ENCODE measurements at places on chromosomes 3 and 15.

DNA sequence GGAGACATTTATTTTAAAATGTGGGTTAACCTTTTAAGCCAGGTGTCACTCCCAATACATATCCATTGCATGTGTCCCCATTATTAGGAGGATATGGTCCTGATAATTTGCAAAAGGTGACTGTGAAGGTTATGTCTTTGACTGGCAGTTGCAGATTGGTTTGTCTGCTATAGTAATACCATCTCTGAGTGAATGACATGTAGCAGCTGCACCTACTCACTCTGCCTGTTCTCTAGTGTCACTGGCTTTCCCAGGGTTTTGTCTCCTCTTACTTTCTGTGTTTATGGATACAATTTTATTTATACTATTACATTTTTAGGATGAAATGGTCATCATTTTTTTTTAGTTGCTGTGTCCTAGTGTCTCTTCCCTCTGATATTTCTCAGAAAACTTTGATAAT lies 393.2 kb downstream of the C3orf38 start:
- H3K4me1 ChIP-seq, result no peaks in the 10 kb centered on the region
- H3K4me3 ChIP-seq, result no peak overlapping the region
- H3K36me3 ChIP-seq, result peaks cover 21% of the 10 kb centered on the region
- no peak overlapping the region for H3K27ac ChIP-seq

GRCh38 chr3:42605546-42606173 lies 5.2 kb downstream of the NKTR start:
- H3K27me3 ChIP-seq, result no peaks in the 10 kb centered on the region
- DNase-seq, result no peak
- no peak overlapping the region for H3K4me3 ChIP-seq
- H3K27ac ChIP-seq, result no peak overlapping the region
- peaks cover 38% of the 10 kb centered on the region for H3K36me3 ChIP-seq

DNA sequence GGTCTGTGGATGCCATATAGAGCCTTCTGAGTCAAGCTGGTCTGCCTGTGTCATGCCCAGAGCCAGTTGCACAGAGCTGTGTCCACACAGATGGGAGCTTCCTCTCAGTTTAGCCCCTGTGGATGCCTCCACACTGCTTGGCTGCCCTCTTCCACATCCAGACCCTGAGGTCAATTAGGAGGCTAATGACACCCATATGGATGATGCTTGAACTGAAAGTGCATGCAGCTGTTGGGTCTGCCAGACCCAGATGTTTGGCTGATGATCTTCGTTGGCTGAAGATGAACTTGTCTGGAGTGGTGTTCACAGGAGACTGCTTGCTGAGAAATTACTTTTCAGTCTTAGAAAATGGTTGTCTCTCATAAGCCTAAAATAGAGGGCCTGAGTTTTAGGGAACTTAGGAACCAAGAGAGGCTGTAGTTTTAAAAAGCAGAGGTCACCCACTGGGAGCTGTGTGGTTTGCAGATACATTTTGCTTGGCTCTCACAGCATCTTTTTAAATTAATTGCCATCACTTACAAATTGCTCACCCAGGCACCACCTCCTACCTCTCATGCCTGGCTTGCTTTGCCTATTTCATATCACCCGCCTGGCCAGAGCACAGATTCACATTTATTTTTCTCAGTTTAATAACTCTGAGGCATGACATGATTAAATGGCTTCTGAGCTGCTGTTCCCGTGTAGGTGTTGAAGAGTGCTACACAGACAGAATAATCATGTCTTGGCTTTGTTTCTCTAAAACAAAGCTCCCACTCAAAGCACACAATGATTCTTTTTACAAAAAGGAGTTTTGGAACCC lies 176.1 kb downstream of the MINAR1 start:
- H3K36me3 ChIP-seq, result no peaks in the 10 kb centered on the region
- H3K4me1 ChIP-seq, result no peaks in the 10 kb centered on the region
- no peak for DNase-seq
- H3K4me3 ChIP-seq, result no peak overlapping the region
- H3K27me3 ChIP-seq, result no peaks in the 10 kb centered on the region

DNA sequence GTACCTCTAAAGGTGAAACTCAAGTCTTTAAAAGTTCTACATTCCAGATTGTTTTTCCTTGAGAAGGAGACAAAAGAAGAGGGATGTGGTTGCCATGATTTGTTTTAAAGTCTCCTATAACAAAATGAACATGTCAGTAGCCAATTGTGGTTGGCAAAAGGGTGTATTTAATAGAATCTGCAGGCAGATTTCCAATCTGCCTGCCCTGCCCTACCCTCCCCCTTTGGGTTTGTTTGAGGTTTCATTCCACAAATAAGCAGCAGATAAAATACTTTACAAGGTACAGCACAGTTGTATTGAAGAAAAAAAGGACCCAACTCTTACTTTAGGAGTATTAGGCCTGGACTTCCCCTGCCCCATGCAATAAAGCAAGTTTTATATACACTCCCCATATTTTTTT lies 59.5 kb downstream of the MLH1 start:
- peaks cover 50% of the 10 kb centered on the region for H3K36me3 ChIP-seq
- DNase-seq, result no peak
- no peaks in the 10 kb centered on the region for H3K27me3 ChIP-seq
- H3K27ac ChIP-seq, result no peak overlapping the region
- no peaks in the 10 kb centered on the region for H3K4me1 ChIP-seq

GRCh38 chr3:32758375-32758753 lies 59.4 kb upstream of the TRIM71 start:
- no peak for DNase-seq
- no peaks in the 10 kb centered on the region for H3K4me1 ChIP-seq
- H3K4me3 ChIP-seq, result no peak overlapping the region
- H3K27me3 ChIP-seq, result no peaks in the 10 kb centered on the region
- peaks cover 33% of the 10 kb centered on the region for H3K36me3 ChIP-seq

All from H9 (cell line).